Activated CD8-positive, alpha-beta memory T cell treated with anti-CD3 and anti-CD28 coated beads for 36 hours (primary cell): ENCODE measurements at places on chromosomes 3 and 15. TPM values are rescaled to one million over a fixed set of nuclear protein-coding genes. Genes with fewer than 3 reads are reported as not detected.

Gene STARD5
- 4.6 TPM for total RNA-seq

Gene NR2C2
- 45.2 TPM for total RNA-seq

Gene HEG1
- total RNA-seq = 27.0 TPM

Gene SEC22A
- total RNA-seq = 21.6 TPM

Gene CD47
- total RNA-seq = 107 TPM

Gene SEMA6D
- not detected for total RNA-seq

Gene WDR49
- not detected for total RNA-seq

Gene NR1I2
- 0.67 TPM for total RNA-seq

Gene DCBLD2
- total RNA-seq = 1.9 TPM

Gene VPS13C
- total RNA-seq = 38.5 TPM

Gene CIAO2A
- 78.8 TPM for total RNA-seq

Gene A4GNT
- total RNA-seq = not detected

Gene CFAP161
- total RNA-seq = not detected

Gene CCR9
- 1.8 TPM for total RNA-seq

Gene CHRNA7
- not detected for total RNA-seq

Gene MFAP1
- total RNA-seq = 54.1 TPM

Gene ZNF660
- total RNA-seq = 0.48 TPM

Gene NEK10
- total RNA-seq = 0.34 TPM

Gene SKOR1
- total RNA-seq = 0.08 TPM

Gene TM6SF1
- total RNA-seq = 2.1 TPM

Gene RNU5B-1
- total RNA-seq = not detected

Gene C15orf39
- 35.1 TPM for total RNA-seq

Gene TTLL13
- total RNA-seq = 0.55 TPM

Gene ZDHHC23
- 4.1 TPM for total RNA-seq

Gene MAP1A
- 0.76 TPM for total RNA-seq

Gene KBTBD13
- total RNA-seq = not detected

Gene ACTRT3
- total RNA-seq = 3.0 TPM

Gene NR2E3
- not detected for total RNA-seq

Gene PRR20G
- total RNA-seq = not detected

Gene SCN11A
- total RNA-seq = 0.08 TPM

Gene ACTC1
- not detected for total RNA-seq

Gene LHFPL4
- total RNA-seq = not detected

Gene MAGEF1
- 21.2 TPM for total RNA-seq

Gene MUC20
- 0.63 TPM for total RNA-seq
